ENCODE measurements at places on chromosomes 5 and 9.
A peak's percentile ranks its signal among the peaks of the same experiment; 100 is the strongest.

GRCh38 chr9:13444245-13445102 is 165.0 kb upstream of the MPDZ start:
- no peak for DNase-seq

GRCh38 chr5:178786859-178787499 is 56.5 kb upstream of the ZNF354A start:
- peak; percentile 22 for DNase-seq

- no peak for DNase-seq
Observed at GRCh38 chr5:108615216-108615615, 132.5 kb upstream of the FER start.

DNA sequence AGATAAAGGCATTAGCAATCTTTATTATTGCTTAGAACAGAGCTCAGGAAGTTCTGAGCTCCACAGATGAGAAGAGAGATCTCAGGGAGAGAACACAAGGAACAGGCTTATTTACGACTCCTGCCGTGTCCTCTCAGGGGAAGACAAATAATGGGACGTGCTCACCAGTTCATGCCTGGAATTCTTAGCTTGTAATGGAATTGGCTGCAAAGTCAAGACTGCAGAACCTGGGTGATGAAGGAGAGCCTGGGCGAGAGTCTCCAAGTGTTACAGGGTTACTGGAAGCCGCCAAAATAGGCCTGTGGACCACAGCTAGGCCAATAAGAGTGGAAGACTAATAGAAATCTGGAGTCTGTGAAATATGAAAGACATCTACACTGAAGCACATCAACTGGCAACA is 174.5 kb upstream of the ADAMTSL1 start:
- no peak for DNase-seq
